NCI-H1436 treated with DMSO at 0.1 percent for 48 hours (cell line): ENCODE measurements at places on chromosomes 1 and 21.
A peak's percentile ranks its signal among the peaks of the same experiment; 100 is the strongest.

- DNase-seq, result no peak
Measured at GRCh38 chr1:227949954-227950734, 2.4 kb upstream of the WNT9A start.

DNA sequence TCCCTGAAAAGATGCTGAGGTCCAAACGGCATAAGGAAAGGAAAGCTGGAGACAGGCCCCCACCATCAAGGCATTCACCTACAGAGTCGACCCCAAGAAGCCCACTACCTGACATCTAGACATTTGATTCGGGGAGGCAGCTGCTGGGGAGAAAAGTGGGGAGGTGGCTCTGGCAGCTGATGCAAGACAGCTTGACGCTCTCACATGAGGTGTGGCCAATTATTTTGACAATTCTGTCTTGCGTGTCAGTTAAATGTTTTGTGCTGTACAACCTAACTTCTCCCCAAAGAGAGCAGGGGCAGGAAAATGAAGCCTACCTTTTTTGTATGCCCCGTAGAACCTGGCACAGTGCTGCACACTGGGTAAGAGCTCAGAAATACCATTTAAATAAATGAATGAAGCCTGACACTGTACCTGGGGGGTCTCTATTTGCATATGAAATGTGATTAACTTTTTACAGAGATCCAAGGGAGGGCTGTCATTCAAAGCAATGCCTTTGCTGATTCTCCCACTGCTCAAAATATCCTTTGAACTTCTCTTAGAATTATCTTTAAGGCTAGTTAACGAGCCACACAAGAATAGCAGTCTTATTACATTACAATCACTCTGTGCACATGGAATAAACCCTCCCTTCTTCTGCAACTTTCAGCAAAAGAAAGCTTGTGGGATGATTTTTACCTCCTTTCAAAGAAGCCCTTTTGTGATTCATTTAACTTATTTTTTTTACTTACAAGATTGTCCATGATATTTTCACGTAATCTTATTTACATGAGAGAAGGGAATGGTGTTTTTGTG is 163.2 kb downstream of the TNR start:
- no peak for DNase-seq

- no peak for DNase-seq
Measured at GRCh38 chr1:16396591-16396990, 29.5 kb downstream of the SZRD1 start.

GRCh38 chr1:235835226-235835625 is 31.5 kb downstream of the LYST start:
- DNase-seq, result no peak

GRCh38 chr1:28552758-28553663 is at the start of gene TRNAU1AP:
TRNAU1AP (plus strand) TSS chr1:28553085; CDS start chr1:28553111, 26 bp downstream.
- DNase-seq, result peak; percentile 56

DNA sequence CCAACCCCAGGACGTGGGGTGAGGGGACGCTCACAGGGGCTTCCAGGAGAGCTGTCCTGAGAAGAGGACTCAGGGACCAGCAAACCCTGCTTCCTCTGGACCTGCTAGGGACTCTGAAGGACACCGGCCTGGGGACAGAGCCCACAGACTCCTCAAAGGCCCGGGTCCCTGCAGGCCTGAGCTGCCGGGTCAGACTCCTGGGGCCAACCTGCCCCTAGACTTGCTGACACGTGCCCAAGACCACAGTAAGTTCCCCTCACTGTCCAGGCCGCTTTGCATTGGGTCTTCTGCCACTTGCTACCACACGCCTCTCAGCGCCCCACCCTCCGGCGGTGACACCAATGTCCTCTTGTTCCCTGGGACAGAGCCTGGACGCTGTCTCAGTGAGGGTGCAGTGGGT is 106.6 kb upstream of the IFFO2 start:
- DNase-seq, result no peak

GRCh38 chr1:23601968-23602876 is 42.9 kb upstream of the ID3 start:
- DNase-seq, result no peak

DNA sequence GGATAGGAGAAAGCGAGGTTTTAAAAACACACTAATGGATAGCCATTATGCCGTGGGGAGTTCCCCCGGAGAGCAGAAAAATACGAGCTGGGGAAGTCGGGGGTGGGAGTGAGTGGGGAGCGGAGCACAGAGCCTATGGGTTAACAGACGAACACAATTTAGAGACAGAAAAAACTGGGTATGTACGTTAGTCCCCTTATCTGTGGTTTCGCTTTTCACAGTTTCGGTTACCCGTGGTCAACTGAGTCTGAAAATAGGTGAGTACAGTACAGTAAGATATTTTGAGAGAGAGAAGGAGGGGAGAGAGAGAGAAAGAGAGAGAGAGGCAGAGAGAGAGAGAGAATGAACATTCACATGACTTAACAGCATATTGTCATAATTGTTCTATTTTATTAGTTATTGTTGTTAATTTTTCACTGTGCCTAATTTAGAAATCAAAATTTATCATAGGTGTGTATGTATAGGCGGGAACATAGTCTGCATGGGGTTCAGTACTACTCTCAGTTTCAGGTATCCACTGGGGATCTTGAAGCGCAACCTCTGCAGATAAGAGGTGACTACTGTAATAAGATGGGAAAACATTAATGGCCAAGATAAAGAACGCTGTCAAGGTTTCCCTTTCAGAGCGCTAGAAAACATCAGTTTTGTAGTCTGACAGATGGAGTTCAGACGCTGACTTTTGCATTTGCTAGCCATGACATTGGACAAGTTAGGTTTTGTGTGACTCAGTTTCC is 125.6 kb upstream of the LMO4 start:
- no peak for DNase-seq

- no peak for DNase-seq
Measured at GRCh38 chr1:39898191-39898590, 3.5 kb downstream of the MYCL start.
